ENCODE measurements at places on chromosomes 1 and 21. TPM values are rescaled to one million over a fixed set of nuclear protein-coding genes. Genes with fewer than 3 reads are reported as not detected.

PKN2 gene
- 33.0 TPM for total RNA-seq

PGLYRP4 gene
- not detected for total RNA-seq

ZNF593OS gene
- not detected for total RNA-seq

ZFYVE9 gene
- total RNA-seq, result 19.4 TPM

LAD1 gene
- total RNA-seq, result 34.0 TPM

KCNJ9 gene
- not detected for total RNA-seq

CFHR3 gene
- total RNA-seq, result not detected

SPATA45 gene
- not detected for total RNA-seq

GPR153 gene
- total RNA-seq, result 15.6 TPM

ADARB1 gene
- total RNA-seq, result 59.3 TPM

DIRAS3 gene
- 2.4 TPM for total RNA-seq

LHX4 gene
- total RNA-seq, result 0.17 TPM

PKLR gene
- 0.14 TPM for total RNA-seq

STYXL2 gene
- total RNA-seq, result 0.30 TPM
